ENCODE measurements at places on chromosomes 3 and 15. TPM values are rescaled to one million over a fixed set of nuclear protein-coding genes. Genes with fewer than 3 reads are reported as not detected.
A peak's percentile ranks its signal among the peaks of the same experiment; 100 is the strongest.

DNA sequence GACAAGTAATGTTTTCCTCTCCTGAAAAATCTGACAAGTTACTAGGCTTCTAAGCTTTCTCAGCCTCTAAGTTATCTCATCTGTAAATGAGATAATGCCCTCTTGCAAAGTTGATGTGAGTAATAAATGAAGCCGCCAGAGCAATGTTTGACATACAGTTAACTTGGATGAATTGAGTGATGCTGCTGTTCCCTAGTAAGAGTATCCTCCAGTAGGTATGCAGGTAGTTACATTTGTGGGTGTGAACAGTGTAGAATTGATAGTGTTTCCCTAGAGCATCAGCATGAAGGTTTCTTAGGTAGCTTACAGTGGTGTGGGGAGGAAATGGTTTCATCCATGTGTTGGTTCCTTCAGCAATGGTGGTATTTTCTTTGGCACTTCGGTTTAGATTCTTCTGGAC is 3.4 kb downstream of the ATP2C1 start:
- no peak for DNase-seq

The SHQ1 gene
- 14.6 TPM for total RNA-seq

The SERINC4 gene
- 0.13 TPM for total RNA-seq

DNA sequence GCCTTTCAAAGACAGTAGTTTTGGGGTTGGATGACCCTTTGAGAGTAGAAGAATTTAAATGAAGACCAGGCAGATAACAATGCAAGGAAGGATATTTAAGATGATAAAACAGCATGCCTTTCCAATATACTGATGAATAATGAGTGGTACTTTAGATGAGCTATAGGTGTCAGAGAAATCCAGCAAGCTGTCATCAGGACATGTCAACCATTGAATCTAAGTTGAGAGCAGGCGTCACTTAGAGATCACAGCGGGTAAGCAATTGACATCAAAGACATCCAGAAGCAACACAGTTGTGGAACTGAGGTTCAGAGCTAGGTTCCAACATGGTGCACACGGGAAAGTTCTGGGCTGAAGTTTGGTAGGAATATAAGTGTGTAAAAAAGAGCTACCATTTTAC is 25.0 kb downstream of the CCDC54 start:
- DNase-seq = no peak

The ARGFX gene
- total RNA-seq = not detected

The GOLGA8Q gene
- total RNA-seq = 2.2 TPM

DNA sequence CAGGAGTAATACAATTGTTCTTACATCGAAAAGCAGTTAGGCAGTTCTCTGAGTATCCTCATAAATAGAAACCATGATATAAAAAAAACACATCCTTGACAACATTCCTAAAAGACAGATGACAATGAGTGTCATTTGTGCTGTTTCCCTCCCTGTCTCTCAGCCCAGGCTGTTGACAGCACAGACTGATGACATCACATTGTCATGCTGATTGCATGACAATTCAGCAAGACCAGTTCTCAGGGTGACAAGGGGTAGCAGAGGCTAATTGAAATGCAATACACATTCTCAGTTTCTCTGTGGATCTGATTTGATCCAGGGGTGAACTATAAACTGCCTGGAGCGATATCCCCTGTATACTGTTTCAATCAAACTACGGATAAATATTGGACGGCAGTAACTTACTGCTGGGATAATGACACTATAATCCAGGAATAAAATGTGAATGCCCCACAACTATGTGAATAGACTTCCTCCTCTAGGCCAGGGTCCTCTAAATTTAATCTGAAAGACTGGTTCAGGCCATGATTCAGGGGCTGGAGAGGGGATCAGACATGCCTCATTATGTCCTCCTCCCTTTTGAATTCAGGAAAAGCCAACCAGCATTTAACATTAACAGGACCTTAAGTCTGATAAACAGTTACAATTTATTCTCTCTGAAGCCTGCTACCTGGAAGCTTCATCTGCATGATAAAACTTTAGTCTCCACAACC is 16.7 kb upstream of the EIF1B start:
- DNase-seq = no peak

The NR2F2 gene
- 1.4 TPM for total RNA-seq

GRCh38 chr3:139836698-139837464 is 98.1 kb upstream of the CLSTN2 start:
- no peak for DNase-seq

DNA sequence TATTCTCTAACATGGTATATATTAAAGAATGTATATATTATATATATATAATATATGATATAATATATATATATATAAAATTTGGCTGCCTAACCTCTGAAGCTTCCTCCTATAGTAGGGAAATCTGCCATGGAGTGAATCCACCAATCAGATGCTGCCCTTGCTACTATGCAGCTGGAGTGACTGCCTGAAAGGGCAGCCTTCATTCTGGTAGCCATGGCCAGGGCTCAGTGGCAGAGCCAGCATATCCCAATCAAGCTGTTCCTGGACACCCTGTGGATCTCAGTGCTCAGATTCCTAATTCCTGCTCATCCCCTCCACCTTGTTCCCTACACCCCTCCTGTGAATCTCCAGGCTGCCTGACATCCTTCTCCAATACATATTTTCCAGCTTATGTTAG is 2.2 kb upstream of the SH3GL3 start:
- no peak for DNase-seq

- no peak for DNase-seq
Measured at GRCh38 chr15:32105258-32106241, 75.2 kb downstream of the CHRNA7 start.

- DNase-seq = no peak
Measured at GRCh38 chr3:38054499-38055001, 15.5 kb downstream of the DLEC1 start.

DNA sequence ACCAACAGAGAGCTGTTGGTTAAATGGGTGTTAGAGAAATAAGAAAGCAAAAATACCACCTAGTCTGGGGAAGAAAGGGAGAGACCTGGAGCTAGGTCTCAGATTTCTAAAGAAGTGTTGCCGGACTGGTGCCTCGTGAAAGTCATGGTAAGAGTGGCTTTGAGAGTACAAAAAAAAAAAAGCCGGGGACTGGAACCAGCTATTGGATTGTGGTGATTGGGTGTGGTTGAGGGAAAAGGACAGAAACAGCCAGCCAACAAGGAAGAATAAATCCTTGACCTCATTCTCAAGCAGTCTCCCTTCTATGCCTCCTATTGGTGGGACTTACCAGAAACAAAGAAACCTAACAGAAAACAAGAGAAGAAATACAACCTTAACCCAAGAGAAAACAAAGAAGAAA is 346.4 kb upstream of the KCNMB2 start:
- DNase-seq = no peak

- DNase-seq = peak; percentile 18
Measured at GRCh38 chr3:125644036-125645005, 49.0 kb upstream of the OSBPL11 start.

DNA sequence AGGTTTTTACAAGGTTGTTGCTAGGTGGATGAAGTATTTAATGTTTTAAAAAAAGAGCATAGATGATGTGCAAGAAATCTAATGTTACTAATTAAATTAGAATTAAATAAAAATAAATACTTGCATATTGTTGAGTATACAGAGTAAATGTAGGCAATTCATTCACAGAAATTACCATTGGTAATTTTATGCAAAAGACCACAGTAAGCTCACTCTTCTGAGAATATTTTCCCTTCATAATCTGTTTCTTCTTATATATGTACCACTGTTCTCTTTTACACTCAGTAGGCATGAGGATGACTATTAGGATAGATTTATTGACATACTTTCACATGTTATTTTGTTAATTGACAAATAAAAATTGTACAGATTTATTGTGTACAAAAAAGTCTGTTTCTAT is 681.2 kb upstream of the NECTIN3 start:
- no peak for DNase-seq

The GOLGA6L9 gene
- 7.9 TPM for total RNA-seq

The P4HTM gene
- 28.7 TPM for total RNA-seq

DNA sequence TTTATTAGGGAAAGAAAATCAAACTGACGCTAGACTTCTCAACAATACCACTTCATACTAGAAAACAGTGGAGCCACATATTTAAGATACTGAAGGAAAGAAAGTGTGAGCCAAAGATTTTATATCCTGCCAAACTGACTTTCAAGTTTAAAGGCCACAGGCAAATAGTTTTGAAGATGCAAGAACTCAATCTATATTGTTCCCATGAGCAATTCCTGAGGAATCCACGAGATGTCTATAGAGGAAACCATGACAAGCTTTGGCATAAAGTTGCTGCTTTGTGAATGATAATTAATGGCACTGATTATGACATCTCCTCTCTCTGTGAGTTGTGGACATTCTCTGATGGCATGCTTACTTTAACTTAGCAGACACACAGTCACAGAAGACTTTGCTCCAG is 276.1 kb upstream of the GOLGA6L4 start:
- DNase-seq = peak; percentile 22

The WDR93 gene
- not detected for total RNA-seq

GRCh38 chr3:100761211-100761942 is 52.1 kb downstream of the TFG start:
- peak; percentile 10 for DNase-seq

DNA sequence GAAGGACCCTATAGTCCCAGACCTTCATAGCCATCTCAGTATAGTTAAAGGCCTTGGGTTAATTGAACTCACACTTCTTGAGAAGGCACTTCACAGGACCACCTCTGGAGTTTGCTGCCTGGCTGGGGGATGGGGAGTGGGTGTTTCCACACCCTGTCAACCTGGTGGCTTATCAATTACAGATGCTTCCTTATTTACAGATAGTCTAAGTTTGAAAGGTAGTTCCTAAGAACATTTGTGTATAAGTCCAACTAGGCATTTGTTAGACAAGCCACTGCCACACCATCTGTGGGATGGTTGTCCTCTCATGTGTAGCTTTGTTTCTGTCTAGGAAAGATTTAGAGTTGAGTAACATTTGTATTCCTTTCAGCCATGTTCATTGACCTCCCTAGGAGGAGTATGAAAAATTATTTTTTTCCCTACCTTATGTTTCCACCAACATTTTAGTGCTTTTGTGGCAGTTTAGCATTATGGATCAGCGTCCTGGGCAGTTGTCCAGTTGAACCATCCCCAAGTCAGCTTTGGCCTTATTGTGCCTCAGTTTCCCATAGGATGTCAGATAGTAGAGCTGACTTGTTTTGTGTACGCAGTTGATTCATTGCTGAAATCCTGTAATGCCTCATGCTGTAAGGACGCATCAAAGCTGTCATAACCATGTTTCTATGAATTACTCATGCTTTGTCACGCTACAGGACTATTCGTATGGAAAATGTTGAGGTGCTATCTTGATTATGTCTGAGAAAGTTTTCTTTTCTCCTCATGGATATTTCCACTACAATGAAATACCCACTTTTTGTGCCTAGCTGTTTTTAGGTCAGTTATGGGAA is 21.2 kb upstream of the SIAH2 start:
- DNase-seq = peak; percentile 98

The INO80 gene
- total RNA-seq = 23.7 TPM

GRCh38 chr3:39000008-39000450 is 51.7 kb downstream of the SCN11A start:
- DNase-seq = peak; percentile 80

DNA sequence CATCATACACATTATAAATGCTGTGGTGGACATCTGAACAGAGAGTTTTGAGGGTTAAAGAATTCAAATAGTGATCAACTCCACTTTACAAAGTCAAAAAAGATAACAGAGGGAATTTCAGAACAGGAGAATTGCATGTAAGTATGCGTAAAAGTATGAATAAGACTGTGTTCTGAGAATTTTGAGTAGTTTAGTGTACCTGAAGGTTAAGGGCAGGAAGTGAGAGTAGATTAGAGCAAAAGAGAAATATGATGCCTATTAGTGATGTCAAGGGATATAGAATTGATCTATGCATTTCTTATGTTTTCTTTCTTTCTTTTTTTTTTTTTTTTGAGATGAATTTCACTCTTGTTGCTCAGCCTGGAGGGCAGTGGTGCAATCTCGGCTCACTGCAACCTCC is 53.1 kb downstream of the TP63 start:
- DNase-seq = no peak

GRCh38 chr3:48798998-48799397 is 48.7 kb downstream of the PRKAR2A start:
- peak; percentile 79 for DNase-seq

- DNase-seq = no peak
Measured at GRCh38 chr3:149291178-149291577, 42.3 kb downstream of the TM4SF18 start.

The SEMA3B gene
- 2.3 TPM for total RNA-seq

The HRG gene
- not detected for total RNA-seq

- no peak for DNase-seq
Measured at GRCh38 chr3:45007091-45007490, 19.0 kb upstream of the CLEC3B start.

The CHD2 gene
- total RNA-seq = 104 TPM

GRCh38 chr3:194070634-194071409 is 65.1 kb upstream of the HES1 start:
- peak; percentile 91 for DNase-seq

DNA sequence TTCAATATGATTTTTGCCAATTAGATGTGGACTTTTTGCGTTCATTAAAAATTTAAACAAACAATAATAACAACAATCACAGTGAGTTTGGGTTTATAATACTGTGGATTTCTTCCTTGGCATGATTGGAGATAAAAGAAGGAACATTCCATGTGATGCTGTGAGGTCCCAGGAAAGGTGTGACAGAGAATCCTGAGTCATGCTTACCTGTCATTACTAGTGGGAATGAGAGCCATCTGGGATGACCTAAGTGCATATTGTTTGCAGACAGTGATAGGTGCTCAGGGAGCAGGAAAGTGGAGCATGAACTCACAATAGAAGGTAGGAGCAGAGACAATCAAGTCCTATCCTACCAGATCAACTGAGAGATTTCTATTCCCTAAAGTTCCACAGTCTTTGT is 766.5 kb upstream of the CFAP20DC start:
- peak; percentile 77 for DNase-seq

DNA sequence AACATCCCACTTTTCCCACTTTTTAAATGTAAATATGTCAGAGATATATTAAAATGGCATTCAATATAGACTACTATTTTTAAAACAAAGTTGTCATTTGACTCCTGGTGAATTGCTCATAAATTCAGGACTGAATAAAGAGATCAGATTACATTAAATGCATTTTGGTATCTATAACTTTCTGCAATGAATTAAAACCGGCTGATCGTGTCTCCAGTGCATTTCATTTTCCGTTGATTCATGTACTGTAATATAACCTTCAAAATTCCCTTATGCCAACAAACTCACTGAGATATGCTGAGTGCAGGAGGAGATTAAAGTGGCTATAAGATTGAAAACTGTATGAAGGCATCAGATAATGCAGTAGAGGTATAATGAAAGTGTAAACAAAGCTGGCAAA is 361.1 kb upstream of the CDIN1 start:
- no peak for DNase-seq

DNA sequence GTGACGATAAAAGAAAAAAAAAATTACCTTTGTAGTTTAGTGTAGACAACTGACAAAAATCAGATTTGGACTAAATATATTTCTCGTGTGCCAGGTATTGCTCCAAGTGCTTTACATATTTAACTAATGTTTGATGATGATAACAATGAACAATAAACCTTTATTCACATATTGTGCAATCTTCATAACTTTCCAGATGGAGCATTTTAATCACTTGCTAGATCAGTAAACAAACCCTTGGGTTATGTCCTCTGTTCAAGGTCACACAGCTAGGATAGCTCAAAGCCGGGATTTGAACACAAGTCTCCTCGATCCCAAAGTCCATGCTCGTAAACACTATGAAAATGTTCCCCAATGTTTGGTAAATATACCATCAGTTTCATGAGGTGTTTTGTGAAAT is 14.5 kb downstream of the NCEH1 start:
- DNase-seq = no peak

The NMNAT3 gene
- 3.9 TPM for total RNA-seq

- DNase-seq = no peak
Measured at GRCh38 chr3:11878837-11879236, 32.2 kb upstream of the TAMM41 start.

GRCh38 chr3:126508564-126508964 is 9.0 kb downstream of the UROC1 start:
- peak; percentile 22 for DNase-seq

Data from bronchial epithelial cell (primary cell).